ENCODE measurements at places on chromosomes 5 and 9.

DNA sequence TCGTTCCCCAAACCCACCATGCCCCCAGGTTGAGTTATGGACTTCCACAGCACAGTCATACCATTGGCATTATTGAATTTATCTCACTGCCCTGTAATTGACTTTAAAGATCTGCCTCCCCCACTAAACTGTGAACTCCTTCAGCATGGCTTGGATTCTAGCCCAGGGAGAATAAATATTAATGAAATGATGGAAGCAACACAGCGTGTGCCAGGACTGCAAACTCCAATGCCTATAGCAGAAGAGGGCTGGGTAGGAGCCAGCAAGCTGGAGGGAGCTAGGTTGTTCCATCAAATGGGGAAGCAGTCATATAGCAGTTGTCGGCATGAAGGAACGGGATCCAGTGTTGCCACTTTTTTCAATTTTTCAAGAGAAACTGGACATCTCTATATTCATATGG lies 69.0 kb upstream of the MSX2 start:
- no peak for DNase-seq

DNA sequence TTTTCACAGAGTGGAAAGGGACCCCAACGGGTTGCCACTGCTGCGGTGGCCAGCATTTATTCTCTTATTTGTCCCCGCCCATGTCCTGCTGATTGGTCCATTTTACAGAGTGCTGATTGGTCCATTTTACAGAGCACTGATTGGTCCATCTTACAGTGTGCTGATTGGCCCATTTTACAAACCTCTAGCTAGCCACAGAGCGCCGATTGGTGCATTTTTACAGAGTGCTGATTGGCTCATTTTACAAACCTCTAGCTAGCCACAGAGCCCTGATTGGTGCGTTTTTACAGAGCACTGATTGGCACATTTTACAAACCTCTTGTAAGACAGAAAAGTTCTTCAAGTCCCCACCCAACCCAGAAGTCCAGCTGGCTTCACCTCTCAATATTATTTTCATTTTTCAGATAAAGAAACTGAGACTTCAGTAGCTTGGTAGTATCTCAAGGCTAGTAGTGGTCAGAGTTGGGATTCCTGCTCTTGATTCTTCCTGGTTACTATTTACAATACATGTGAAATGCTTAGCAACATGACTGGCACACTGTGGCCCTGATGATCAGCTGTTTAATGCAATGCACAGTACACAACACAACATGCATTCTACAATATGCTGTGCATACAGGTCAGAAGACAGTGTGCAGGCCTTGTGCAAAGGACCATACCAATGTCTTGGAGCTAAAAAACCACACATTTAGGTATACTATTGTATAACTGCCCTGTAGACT lies 63.6 kb upstream of the BOD1 start:
- no peak for DNase-seq

DNA sequence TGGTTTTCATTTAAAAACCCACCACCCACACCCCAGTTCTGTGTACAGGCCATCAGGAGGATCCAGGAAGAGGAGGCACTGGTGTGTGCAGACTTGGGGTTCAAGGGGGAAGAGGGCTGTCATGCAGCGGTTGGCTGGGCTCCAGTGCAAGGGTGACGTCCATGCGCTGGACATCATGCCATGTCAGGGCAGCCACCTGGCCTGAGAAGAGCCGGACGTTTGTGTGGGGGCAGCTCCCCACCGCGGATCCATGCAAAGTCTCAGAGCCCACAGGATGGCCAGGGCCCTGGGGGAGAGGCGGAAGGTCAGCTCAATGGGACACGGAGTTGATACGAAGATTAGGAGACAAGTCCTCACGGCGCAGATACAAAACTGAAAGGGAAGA lies 11.1 kb downstream of the BRD9 start:
- no peak for DNase-seq

DNA sequence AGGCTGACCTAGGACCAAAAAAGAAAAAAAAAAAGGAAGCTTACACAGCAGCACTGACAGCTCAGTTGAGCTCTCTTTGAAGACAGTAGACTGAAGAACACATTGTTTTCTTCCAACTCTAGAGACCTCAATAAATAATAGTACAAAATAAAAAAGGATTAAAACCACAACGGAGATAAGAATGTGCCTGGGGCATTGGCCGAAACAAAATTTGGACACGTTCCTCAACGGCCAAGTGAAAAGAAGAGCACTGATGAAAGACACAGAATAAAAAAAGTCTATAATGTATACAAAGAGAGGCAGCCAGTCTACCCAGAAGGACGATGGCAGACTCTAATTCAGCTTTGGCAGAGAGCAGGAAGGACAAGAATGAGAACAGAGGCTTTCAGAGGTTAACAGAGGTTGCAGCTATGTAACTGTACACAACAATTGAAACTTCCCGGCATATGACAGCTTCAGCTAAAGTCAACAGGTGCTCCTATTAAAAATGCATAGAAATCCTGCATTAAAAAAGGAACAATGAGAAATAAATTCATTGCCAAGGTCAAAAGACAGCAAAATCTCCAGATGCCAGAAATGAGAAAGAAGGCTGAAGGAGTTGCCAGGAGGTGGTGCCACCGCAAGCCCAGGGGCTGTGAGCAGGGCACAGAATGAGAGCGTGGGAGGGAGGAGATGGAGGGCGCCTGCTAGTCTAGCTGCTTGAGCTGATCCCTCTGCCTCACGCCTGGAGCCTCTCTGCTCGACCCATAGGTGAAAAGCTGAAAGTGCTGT lies 113.9 kb downstream of the DCP2 start:
- DNase-seq, result no peak

GRCh38 chr5:14041528-14042192 lies 97.2 kb upstream of the DNAH5 start:
- DNase-seq, result no peak

GRCh38 chr9:134522502-134522848 lies 119.1 kb upstream of the COL5A1 start:
- DNase-seq, result no peak

GRCh38 chr5:14900693-14901461 lies 29.3 kb upstream of the ANKH start:
- no peak for DNase-seq

- no peak for DNase-seq
These were observed 366.9 kb downstream of the MAN2A1 start for GRCh38 chr5:110056580-110057114.
